ENCODE measurements at places on chromosomes 2 and 18. TPM values are rescaled to one million over a fixed set of nuclear protein-coding genes. Genes with fewer than 3 reads are reported as not detected.

DNA sequence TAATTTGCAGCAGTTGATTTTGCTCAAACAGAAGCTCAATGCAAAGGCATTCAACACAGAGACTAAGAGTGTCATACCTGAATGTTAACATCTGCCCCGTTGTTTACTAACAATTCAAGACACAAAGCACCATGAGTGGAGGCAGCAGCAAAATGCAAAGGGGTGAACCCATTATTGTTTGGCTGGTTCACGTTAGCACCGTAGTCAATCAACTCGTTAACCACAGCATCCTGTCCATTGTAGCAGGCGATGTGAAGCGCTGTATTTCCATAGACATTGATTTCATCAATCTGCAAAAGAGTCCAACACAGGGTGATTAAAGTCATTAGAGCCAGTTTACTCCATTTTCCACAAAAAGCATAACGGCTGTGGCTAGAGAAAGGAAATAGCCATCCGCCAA is 189.3 kb downstream of the ANKRD44 start:
- H3K27me3 ChIP-seq = no peaks in the 10 kb centered on the region
- H3K27ac ChIP-seq = peak overlapping the region; percentile 32

- no peak for DNase-seq
- H3K4me3 ChIP-seq = no peak overlapping the region
- peaks cover 17% of the 10 kb centered on the region for H3K36me3 ChIP-seq
- no peak overlapping the region for H3K27ac ChIP-seq
Measured at GRCh38 chr2:168443818-168444217, 12.3 kb upstream of the CERS6 start.

DNA sequence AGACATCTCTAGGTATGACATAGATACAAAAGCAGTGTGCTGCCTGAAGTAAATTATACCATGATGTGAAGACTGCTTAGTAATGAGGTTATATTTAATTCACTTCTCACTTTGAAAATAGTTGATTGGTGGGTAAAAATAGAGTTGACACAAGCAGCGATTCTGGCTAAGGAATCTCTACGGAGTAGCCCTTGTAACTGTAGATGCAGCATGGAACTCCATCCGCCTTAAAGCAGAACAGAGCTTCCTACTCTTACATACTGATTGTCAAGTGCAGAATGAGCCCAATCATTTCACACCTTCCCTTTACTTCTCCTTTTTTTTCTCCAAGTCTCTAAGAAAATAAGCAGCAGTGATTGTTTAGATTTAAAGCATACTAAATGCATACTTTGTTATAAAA is 1594.6 kb upstream of the SLC39A10 start:
- H3K27me3 ChIP-seq = no peaks in the 10 kb centered on the region
- H3K4me3 ChIP-seq = no peak overlapping the region
- H3K36me3 ChIP-seq = no peaks in the 10 kb centered on the region
- no peak for DNase-seq
- H3K27ac ChIP-seq = no peak overlapping the region

- H3K27me3 ChIP-seq = no peaks in the 10 kb centered on the region
- H3K4me1 ChIP-seq = peaks cover 8% of the 10 kb centered on the region
- H3K4me3 ChIP-seq = no peak overlapping the region
- no peak overlapping the region for H3K27ac ChIP-seq
Measured at GRCh38 chr18:48729404-48729803, 190.6 kb downstream of the CTIF start.

DNA sequence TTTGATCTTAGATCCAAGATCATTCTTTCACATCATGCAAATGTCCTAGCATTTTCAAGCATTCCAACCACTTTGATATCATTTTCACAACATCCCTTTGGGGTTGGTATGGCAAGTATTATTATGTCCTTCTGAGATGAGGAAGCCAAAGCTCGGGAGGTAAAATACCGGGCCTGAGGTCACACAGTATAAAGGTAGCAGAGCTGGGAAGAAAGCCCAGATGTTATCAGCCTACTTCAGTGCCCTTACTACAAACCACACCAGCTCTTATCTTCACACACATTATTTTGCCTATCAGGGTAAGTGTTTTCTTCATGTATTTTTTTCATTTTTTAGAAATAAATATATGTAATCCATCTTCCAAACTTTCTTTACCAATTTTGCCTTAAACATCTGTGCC is 4.2 kb upstream of the B4GALT6 start:
- H3K36me3 ChIP-seq = no peaks in the 10 kb centered on the region
- H3K4me3 ChIP-seq = no peak overlapping the region
- H3K4me1 ChIP-seq = peaks cover 14% of the 10 kb centered on the region
- DNase-seq = no peak

- H3K4me1 ChIP-seq = no peaks in the 10 kb centered on the region
- no peak overlapping the region for H3K4me3 ChIP-seq
- H3K36me3 ChIP-seq = no peaks in the 10 kb centered on the region
- H3K27ac ChIP-seq = no peak overlapping the region
- H3K27me3 ChIP-seq = no peaks in the 10 kb centered on the region
Measured at GRCh38 chr18:53796040-53796729, 428.3 kb downstream of the MBD2 start.

GRCh38 chr18:51726614-51727013 is 529.1 kb upstream of the MEX3C start:
- H3K4me3 ChIP-seq = no peak overlapping the region
- no peaks in the 10 kb centered on the region for H3K4me1 ChIP-seq
- no peaks in the 10 kb centered on the region for H3K36me3 ChIP-seq
- no peak for DNase-seq

GRCh38 chr2:45993476-45993991 is 303.7 kb upstream of the EPAS1 start:
- peaks cover 21% of the 10 kb centered on the region for H3K36me3 ChIP-seq
- no peak overlapping the region for H3K4me3 ChIP-seq
- no peaks in the 10 kb centered on the region for H3K27me3 ChIP-seq
- peaks cover 12% of the 10 kb centered on the region for H3K4me1 ChIP-seq
- peak; percentile 30 for DNase-seq

DNA sequence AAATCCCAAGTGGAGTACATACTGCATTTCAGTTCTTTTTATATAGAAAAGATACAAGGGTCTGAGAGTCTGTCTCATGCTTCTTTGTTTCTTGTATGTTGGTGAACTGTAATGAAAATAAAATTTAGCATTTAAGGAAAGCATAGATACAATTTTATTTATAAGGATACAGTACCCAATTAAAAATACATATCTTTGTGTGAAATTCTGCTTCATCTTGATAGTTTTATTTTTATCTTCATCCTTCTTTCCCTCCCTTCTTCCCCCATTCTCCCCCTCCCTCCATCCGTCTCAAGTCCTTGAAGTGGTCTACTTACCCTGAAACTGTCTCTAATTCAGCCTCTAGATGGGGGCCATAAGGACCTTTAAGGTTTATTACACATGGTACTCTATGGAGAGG is 359.8 kb downstream of the CDH7 start:
- H3K4me3 ChIP-seq = no peak overlapping the region
- H3K36me3 ChIP-seq = no peaks in the 10 kb centered on the region
- DNase-seq = no peak

DNA sequence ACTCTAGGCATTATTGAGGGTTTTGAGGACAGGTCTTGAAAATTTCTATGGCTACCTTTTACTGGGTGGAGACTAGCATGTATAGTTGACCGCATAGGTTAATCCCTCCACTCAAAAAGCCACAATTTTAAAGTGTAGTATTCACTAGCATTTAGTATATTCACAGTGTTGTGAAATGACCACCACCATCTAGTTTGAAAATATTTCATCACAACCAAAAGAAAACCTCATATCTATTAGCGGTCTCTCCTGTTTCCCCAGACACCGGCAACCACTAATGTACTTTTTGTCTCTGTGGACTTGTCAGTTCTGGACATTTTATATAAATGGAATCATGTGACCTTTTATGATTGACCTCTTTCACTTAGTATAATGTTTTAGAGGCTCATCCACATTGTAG is 53.9 kb downstream of the MSH2 start:
- DNase-seq = no peak
- H3K4me1 ChIP-seq = peaks cover 20% of the 10 kb centered on the region
- H3K4me3 ChIP-seq = no peak overlapping the region
- H3K36me3 ChIP-seq = peaks cover 30% of the 10 kb centered on the region
- peak overlapping the region; percentile 95 for H3K27ac ChIP-seq
- no peaks in the 10 kb centered on the region for H3K27me3 ChIP-seq

DNA sequence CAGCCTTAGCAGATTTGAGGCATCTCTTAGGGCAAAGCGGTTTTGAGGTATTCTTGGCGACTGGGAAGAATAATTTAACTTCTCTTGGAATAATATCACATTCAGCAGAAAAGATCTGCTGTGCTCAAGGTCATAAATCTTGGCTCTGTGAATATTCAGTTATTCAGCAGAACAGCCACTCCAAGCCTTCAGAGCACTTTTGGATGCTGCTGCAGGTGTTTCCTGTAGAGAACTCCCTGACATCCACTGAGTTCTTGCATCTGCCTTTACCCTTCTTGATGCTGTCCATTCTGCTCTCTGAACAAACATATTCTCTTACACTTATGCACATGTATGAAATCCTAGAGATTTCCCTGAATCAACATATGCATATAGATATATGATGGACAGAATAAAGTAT is 390.3 kb downstream of the NRXN1 start:
- DNase-seq = no peak
- H3K27ac ChIP-seq = no peak overlapping the region
- H3K27me3 ChIP-seq = no peaks in the 10 kb centered on the region
- no peak overlapping the region for H3K4me3 ChIP-seq
- H3K4me1 ChIP-seq = no peaks in the 10 kb centered on the region
- no peaks in the 10 kb centered on the region for H3K36me3 ChIP-seq

DNA sequence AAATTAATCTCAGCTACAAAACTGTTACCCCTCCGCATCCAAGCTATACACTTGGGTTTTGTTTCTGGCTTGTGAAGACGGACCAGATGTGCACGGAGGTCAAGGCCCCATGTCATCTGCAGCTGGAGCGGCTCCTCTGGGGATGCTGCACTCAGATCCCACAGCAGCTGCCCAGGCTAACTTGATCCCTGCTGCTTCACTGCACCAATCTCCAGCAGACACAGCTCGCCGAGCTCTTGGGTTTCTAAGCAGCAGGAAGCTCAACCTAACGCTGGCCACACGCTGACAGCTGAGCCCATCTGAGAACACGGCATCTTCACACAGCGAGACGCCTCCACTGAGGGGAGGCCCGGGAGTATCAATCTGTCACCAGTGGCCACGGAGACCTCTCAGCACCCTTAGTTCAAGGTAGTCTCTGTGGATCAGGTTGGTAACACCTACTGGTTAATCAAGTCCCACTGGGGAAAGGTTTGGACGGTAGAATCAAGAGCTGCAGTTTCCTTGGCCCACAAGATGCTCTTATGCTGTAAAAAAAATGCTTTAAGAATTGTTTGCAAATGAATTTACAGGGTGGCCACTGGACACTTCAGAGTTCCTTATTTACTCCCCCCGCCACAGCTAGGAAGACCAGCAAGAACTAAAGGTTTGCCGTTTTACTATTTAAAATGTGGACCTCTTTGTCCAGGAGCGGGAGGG is 67.5 kb downstream of the EMILIN2 start:
- no peaks in the 10 kb centered on the region for H3K36me3 ChIP-seq
- H3K27me3 ChIP-seq = no peaks in the 10 kb centered on the region
- peaks cover 37% of the 10 kb centered on the region for H3K4me1 ChIP-seq
- no peak for DNase-seq
- no peak overlapping the region for H3K27ac ChIP-seq

DNA sequence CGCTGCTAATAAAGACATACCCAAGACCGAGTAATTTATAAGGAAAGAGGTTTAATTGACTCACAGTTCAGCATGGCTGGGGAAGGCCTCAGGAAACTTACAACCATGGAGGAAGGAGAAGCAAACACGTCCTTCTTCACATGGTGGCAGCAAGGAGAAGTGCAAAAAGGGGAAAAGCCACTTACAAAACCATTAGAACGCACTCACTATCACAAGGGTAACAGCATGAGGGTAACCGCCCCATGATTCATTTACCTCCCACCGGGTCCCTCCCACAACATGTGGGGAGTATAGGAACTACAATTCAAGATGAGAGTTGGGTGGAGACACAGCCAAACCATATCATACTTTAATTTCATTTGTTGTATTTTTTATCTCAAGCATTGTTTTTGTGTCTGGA is 67.5 kb downstream of the ATP9B start:
- no peaks in the 10 kb centered on the region for H3K27me3 ChIP-seq
- H3K27ac ChIP-seq = no peak overlapping the region
- DNase-seq = no peak
- peaks cover 19% of the 10 kb centered on the region for H3K36me3 ChIP-seq

DNA sequence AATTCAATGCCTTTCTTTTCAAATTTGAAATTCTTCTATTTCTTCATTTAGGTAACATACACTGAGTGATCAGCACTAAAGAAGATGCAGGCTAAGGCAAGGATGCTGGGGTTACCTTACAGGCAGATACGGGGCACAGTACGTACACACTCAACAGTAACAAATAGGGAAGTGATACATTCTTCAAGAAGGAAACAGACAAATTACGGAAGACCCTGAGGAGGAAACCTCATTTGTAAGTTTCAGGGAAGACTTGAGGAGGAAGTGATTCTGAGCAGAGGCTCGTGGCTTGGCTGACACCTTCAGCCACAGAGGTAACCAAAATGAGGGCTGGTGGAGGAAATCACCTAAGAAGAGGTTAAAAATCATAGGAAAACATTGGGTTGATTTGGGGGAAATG is 1108.3 kb upstream of the KLHL29 start:
- H3K4me1 ChIP-seq = no peaks in the 10 kb centered on the region
- no peak for DNase-seq
- H3K27ac ChIP-seq = no peak overlapping the region
- no peaks in the 10 kb centered on the region for H3K36me3 ChIP-seq
- H3K4me3 ChIP-seq = no peak overlapping the region

GRCh38 chr2:33223856-33224255 is 252.6 kb upstream of the RASGRP3 start:
- no peaks in the 10 kb centered on the region for H3K4me1 ChIP-seq
- H3K4me3 ChIP-seq = no peak overlapping the region
- H3K27ac ChIP-seq = no peak overlapping the region
- no peaks in the 10 kb centered on the region for H3K36me3 ChIP-seq

- no peak overlapping the region for H3K4me3 ChIP-seq
- H3K36me3 ChIP-seq = peaks cover 8% of the 10 kb centered on the region
- peaks cover 7% of the 10 kb centered on the region for H3K4me1 ChIP-seq
- no peak overlapping the region for H3K27ac ChIP-seq
- H3K27me3 ChIP-seq = peaks cover 4% of the 10 kb centered on the region
Measured at GRCh38 chr2:2647141-2647541, 316.1 kb upstream of the MYT1L start.

GRCh38 chr2:148745151-148745851 is 100.8 kb downstream of the EPC2 start:
- H3K4me1 ChIP-seq = peaks cover 35% of the 10 kb centered on the region
- no peak overlapping the region for H3K4me3 ChIP-seq
- no peaks in the 10 kb centered on the region for H3K27me3 ChIP-seq
- DNase-seq = no peak
- H3K36me3 ChIP-seq = peaks cover 18% of the 10 kb centered on the region

Gene ZNF804A
- 0.36 TPM for polyA plus RNA-seq

Gene CCDC68
- polyA plus RNA-seq = not detected

Gene ATOH8
- polyA plus RNA-seq = not detected

Gene RNF152
- not detected for polyA plus RNA-seq

Gene ONECUT2
- polyA plus RNA-seq = not detected

Gene RIT2
- polyA plus RNA-seq = not detected

Gene HOXD10
- polyA plus RNA-seq = not detected
